CD8-positive, alpha-beta memory T cell (primary cell): ENCODE measurements at places on chromosomes 12 and 14. TPM values are rescaled to one million over a fixed set of nuclear protein-coding genes. Genes with fewer than 3 reads are reported as not detected.

DNA sequence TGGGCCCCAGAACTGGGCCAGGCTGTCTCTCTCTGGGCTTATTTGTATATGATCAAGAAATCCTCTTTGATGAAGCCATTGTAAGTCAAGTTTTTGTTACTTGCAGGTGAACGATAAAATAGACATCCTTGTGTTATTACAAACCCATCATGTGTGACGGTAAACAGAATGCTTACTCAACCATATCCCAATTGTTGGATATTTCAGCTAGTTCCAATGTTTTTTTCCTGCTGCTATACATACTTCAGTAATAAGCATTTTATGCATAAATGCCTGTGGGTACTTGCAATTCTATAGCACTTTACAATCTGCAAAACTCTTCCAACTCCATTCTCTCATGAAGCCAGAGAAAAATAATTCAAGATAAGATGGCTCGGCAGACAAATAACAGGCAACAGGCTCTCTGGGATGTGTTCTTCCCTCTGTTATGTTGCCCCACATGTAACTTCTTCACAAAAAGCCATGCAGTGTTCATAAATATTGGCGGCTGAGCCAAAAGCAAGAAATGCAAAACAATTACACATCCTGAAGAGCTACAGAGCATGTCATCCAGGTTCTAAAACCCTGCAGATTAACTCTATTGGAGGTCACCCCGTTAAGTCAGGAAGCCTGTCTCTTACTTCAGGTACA lies 69.5 kb downstream of the CLMN start:
- H3K4me1 ChIP-seq: no peaks in the 10 kb centered on the region
- no peak overlapping the region for H3K27ac ChIP-seq
- H3K36me3 ChIP-seq: no peaks in the 10 kb centered on the region
- H3K27me3 ChIP-seq: no peaks in the 10 kb centered on the region
- no peak for DNase-seq

DNA sequence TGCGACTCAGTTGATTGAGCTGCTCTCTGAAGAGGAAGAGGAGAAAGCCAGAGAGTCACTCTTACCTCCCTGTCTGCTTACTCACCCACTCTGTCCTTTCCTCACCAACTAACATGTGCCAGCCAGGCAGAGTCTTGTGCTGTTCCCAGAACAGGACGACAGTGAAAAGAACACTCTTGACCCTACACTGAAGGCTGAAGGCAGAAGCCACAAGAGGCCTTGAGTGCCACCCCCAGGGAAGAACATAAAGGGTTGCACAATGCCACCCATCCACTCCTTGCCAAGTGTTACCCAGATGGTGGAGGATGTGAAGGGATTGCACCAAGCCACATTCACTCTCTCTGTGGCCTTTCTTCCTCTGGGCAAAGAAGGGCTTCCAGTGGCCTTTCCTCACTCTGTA lies 12.8 kb downstream of the ABHD4 start:
- no peak overlapping the region for H3K4me3 ChIP-seq
- DNase-seq: no peak
- no peak overlapping the region for H3K27ac ChIP-seq
- peaks cover 11% of the 10 kb centered on the region for H3K36me3 ChIP-seq

- no peak for DNase-seq
- H3K27me3 ChIP-seq: no peaks in the 10 kb centered on the region
- H3K4me1 ChIP-seq: no peaks in the 10 kb centered on the region
- no peak overlapping the region for H3K27ac ChIP-seq
- no peak overlapping the region for H3K4me3 ChIP-seq
These were observed 118.7 kb downstream of the KSR2 start for GRCh38 chr12:117850048-117850447.

- H3K4me1 ChIP-seq: peaks cover 9% of the 10 kb centered on the region
- no peak overlapping the region for H3K27ac ChIP-seq
- H3K27me3 ChIP-seq: no peaks in the 10 kb centered on the region
These were observed 12.9 kb upstream of the TUBA1A start for GRCh38 chr12:49201595-49202295.

DNA sequence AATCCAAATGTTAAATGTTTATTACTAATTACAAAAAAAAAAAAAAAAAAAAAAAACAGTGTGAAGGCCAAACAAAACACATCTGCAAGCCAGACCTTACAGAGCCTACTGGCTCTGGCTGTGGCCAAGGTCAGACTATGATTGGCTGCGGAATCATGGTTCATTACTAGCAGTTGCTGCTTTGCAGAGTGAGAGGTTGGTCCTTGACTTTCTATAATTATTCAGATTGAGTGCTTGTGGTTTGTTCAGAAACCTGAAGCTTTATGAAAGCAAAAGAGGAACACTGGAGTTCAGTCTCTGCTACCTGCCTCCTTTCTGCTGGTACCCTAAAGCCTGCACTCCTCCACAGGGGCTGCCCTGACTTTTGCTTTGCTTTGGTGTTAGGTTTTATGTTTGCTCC lies 550.9 kb downstream of the BCL11B start:
- H3K27ac ChIP-seq: no peak overlapping the region
- H3K36me3 ChIP-seq: no peaks in the 10 kb centered on the region
- H3K4me1 ChIP-seq: no peaks in the 10 kb centered on the region
- H3K27me3 ChIP-seq: no peaks in the 10 kb centered on the region

GRCh38 chr12:26633591-26634210 lies 199.3 kb downstream of the ITPR2 start:
- no peak overlapping the region for H3K27ac ChIP-seq
- H3K36me3 ChIP-seq: no peaks in the 10 kb centered on the region
- H3K27me3 ChIP-seq: no peaks in the 10 kb centered on the region
- no peak for DNase-seq
- no peak overlapping the region for H3K4me3 ChIP-seq

DNA sequence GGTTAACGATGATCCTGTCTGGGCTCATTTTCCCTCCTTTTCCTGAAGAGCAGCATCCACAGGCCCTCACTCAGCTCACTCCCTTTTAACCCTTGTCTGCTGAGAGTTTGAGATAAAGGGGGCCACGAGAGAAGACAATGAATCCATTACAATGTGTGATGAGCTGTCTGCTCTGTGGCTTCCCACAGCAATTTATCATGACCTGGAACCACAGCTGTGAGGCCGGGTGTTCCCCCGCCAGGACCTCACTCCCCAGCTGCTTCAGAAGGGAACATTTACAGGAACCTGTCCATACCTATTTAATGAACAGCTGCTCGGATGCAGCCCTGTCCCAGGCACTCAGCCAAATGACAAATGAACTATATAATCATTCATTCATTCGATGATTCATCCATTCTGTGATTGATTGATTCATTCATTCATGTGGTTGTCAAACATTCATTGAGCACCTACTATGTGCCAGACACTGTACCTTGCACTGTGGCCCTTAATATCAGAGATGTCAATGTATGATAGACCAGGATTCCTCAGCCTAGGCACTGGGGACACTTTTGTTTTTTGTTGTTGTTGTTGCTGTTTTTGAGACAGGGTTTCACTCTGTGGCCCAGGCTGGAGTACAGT lies 18.5 kb upstream of the P2RX7 start:
- H3K4me1 ChIP-seq: no peaks in the 10 kb centered on the region
- H3K36me3 ChIP-seq: no peaks in the 10 kb centered on the region
- no peak for DNase-seq
- H3K27ac ChIP-seq: no peak overlapping the region

DNA sequence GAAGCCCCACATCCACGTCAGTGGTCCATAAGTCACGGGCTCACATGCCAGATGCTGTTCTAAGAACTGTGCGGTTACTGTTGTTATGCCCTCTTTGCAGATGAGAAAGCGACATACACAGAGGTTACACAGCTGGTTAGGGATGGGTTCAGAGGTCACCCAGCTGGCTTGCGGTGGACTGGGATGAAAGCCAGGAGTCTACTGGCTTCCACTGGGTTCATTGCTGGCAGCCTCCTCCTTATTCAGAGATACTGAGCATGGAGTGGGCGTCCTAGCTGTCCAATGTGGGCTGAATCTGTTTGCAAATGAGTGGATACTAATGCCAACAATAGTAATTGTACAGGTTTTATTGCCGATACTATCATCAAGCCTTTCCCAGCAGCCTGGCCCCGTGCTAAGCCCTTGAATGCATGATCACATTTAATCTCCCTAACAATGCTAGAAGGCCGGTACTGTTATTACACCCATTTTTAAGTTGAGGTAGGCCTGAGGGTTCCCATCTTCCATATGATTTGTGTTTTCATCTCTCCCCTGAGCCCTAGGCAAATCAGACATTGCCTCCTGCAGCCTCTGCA lies 129.1 kb downstream of the PLXNC1 start:
- no peak overlapping the region for H3K4me3 ChIP-seq
- H3K36me3 ChIP-seq: peaks cover 5% of the 10 kb centered on the region
- H3K27me3 ChIP-seq: no peaks in the 10 kb centered on the region
- no peak for DNase-seq
- peaks cover 8% of the 10 kb centered on the region for H3K4me1 ChIP-seq

GRCh38 chr12:10558301-10558700 lies 52.6 kb downstream of the EIF2S3B start:
- H3K4me1 ChIP-seq: peaks cover 57% of the 10 kb centered on the region
- H3K27me3 ChIP-seq: no peaks in the 10 kb centered on the region
- H3K36me3 ChIP-seq: no peaks in the 10 kb centered on the region
- H3K4me3 ChIP-seq: no peak overlapping the region
- H3K27ac ChIP-seq: peak overlapping the region; percentile 45

GRCh38 chr12:6426882-6427671 lies 17.7 kb upstream of the CD27 start:
- peak overlapping the region; percentile 0 for H3K4me3 ChIP-seq
- no peaks in the 10 kb centered on the region for H3K27me3 ChIP-seq
- peak; percentile 80 for DNase-seq

DNA sequence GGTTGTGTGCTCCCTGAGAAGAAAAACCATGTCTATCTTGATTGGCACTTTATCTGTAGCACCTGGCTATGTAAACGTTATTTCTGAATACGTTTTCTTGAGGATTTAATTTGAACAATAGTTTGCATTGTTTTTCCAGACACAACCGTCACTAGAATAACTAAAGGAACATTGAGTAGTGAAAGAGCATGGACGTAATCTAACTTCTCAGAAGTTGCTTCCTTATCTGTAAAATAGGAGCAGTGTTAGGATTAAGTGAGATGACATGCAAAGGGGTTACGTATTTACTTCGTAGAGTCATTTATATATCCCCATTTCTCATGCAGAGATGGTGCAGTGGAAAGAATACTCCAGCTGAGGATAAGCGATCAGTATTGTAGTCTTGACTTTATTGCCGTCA lies 8.1 kb downstream of the AEBP2 start:
- peaks cover 47% of the 10 kb centered on the region for H3K4me1 ChIP-seq
- no peak for DNase-seq
- no peak overlapping the region for H3K4me3 ChIP-seq
- no peak overlapping the region for H3K27ac ChIP-seq
- H3K36me3 ChIP-seq: no peaks in the 10 kb centered on the region
- no peaks in the 10 kb centered on the region for H3K27me3 ChIP-seq

GRCh38 chr14:99155173-99156089 lies 116.6 kb downstream of the BCL11B start:
- no peak for DNase-seq
- H3K36me3 ChIP-seq: no peaks in the 10 kb centered on the region
- no peak overlapping the region for H3K27ac ChIP-seq
- no peak overlapping the region for H3K4me3 ChIP-seq
- H3K27me3 ChIP-seq: no peaks in the 10 kb centered on the region

DNA sequence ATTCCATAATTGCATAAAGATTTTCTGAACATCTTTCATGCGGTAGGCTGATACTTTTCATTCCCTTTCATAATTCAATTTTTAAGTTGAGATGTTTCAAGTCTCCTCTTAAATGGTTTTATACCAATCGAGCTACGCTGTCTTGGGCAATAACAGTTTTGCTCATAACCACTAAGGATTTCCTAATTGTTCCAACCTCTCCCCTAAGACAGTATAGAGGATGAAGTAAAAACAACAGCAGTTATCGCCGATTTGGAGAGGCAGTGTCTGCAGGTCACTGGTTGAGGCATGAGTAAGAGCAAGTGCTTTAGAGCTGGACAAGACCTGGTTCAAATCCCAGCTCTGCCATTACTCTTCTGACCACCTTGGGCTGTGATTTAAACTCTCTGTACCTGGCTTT lies 6.9 kb upstream of the MED13L start:
- peaks cover 4% of the 10 kb centered on the region for H3K4me1 ChIP-seq
- DNase-seq: no peak
- H3K36me3 ChIP-seq: no peaks in the 10 kb centered on the region
- H3K27me3 ChIP-seq: no peaks in the 10 kb centered on the region
- no peak overlapping the region for H3K4me3 ChIP-seq

GRCh38 chr12:116687888-116688287 lies 50.0 kb downstream of the SPRING1 start:
- H3K4me1 ChIP-seq: no peaks in the 10 kb centered on the region
- H3K4me3 ChIP-seq: no peak overlapping the region
- H3K27me3 ChIP-seq: no peaks in the 10 kb centered on the region

- DNase-seq: no peak
- no peaks in the 10 kb centered on the region for H3K36me3 ChIP-seq
- no peak overlapping the region for H3K4me3 ChIP-seq
- H3K27me3 ChIP-seq: no peaks in the 10 kb centered on the region
These were observed 41.7 kb downstream of the TSPAN11 start for GRCh38 chr12:30968211-30968610.

DNA sequence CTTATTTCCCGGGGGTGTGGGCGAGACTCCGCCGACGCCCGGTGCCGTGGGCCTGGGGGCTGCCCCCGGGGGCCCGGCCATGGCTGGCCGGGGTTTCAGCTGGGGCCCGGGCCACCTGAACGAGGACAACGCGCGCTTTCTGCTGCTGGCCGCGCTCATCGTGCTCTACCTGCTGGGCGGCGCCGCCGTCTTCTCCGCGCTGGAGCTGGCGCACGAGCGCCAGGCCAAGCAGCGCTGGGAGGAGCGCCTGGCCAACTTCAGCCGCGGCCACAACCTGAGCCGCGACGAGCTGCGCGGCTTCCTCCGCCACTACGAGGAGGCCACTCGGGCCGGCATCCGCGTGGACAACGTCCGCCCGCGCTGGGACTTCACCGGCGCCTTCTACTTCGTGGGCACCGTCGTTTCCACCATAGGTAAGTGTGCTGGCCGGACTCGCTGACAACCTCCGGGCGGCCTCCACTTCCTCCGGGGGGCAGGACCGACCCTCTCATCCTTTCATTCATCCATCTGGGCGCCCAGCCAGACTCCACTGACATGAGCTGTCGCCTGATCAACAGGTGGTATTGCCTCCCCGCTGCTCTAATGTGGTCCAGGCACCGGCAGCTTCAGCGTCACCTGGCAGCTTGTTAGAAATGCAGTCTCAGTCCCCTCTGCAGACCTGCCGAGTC lies 467 bp downstream of the KCNK13 start:
- H3K4me1 ChIP-seq: no peaks in the 10 kb centered on the region
- no peak for DNase-seq
- no peak overlapping the region for H3K27ac ChIP-seq

- H3K27ac ChIP-seq: no peak overlapping the region
- H3K4me3 ChIP-seq: no peak overlapping the region
- no peaks in the 10 kb centered on the region for H3K36me3 ChIP-seq
- no peaks in the 10 kb centered on the region for H3K27me3 ChIP-seq
- peaks cover 4% of the 10 kb centered on the region for H3K4me1 ChIP-seq
These were observed 82.2 kb downstream of the CHST11 start for GRCh38 chr12:104538891-104539462.

PAPLN gene
- 0.18 TPM for total RNA-seq

TEX22 gene
- total RNA-seq: 1.4 TPM

CEP128 gene
- total RNA-seq: 15.4 TPM

SLC6A12 gene
- total RNA-seq: 0.37 TPM

OLR1 gene
- 0.42 TPM for total RNA-seq
